ENCODE measurements at places on chromosomes 5 and 9.

DNA sequence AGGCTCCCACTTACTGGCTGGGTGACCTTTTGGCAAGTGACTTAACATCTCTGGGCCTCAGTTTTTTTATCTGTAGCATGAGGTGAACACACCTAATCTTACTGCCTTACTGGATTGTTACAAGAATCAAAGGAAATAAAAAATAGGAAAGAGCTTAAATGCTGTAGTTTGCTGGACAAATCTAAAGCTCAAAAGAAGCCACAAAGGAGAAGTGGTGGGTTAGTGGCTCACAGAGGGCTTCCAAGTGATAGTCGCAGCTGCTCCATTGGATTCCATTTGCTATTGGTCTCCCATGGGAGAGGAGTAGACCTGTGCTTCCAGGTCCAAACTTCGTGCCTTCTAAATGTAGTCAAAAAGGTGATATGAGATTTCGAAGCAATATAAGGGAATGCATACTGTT lies 123.6 kb downstream of the SEMA6A start:
- no peak for DNase-seq

DNA sequence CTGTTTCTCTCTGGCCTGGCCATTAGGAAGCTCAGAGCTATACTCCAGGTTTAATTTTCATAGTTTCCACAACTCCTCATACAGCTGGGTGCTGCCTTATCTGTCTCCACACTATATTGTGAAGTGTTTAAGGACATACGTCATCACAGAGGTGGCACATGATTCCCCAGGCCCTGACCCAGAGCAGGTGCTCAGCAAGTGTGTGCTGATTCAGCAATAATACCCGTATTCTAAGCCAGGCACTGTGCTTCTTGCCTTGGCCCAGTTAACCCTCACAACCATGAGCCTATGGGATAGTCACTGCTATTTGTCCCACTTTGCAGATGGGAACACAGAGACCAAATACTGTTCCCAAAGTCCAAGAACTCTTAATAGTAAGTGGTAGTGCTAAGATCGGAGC lies 93.5 kb upstream of the SMIM23 start:
- no peak for DNase-seq

- DNase-seq: no peak
Measured at GRCh38 chr9:32234451-32234850, 150.0 kb upstream of the ACO1 start.

- no peak for DNase-seq
Measured at GRCh38 chr5:132807163-132807838, 5.8 kb upstream of the SOWAHA start.

DNA sequence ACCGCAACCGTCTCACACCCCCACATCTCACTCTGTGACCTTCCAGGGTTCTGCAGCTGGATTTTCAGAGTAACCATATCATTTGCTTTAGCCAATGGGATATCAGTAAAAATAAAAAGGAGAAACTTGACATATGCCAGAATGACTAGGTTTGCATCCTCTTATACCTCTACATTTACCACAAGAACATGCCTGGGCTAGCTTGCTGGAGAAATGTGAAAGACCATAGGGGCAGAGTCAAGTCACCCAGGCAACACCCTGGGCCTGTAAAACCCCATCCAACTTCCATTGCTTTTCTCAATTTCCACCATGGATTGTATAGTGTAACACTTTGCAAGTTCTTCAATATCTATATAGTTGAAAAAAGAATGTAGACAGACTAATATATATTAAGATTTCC lies 731.1 kb downstream of the PTPRD start:
- DNase-seq: no peak

- DNase-seq: no peak
Measured at GRCh38 chr9:94210616-94211603, 48.2 kb upstream of the ZNF169 start.

- DNase-seq: no peak
Measured at GRCh38 chr5:76457674-76458485, 54.8 kb downstream of the IQGAP2 start.

All from NCI-H774 (cell line).